Peyer's patch (tissue), 4 donors: ENCODE measurements at places on chromosomes 5 and 9. TPM values are rescaled to one million over a fixed set of nuclear protein-coding genes. Genes with fewer than 3 reads are reported as not detected.

- H3K27ac ChIP-seq = no peak overlapping the region
- H3K4me3 ChIP-seq = no peak overlapping the region
- no peaks in the 10 kb centered on the region for H3K4me1 ChIP-seq
- H3K36me3 ChIP-seq = no peaks in the 10 kb centered on the region
- no peaks in the 10 kb centered on the region for H3K27me3 ChIP-seq
- DNase-seq = no peak
These were observed 6.4 kb downstream of the TLX3 start for GRCh38 chr5:171315386-171315891.

GRCh38 chr9:33446946-33447798, at the start of gene AQP3:
AQP3 (minus strand) TSS chr9:33447593; CDS start chr9:33447530, 63 bp downstream.
- H3K4me1 ChIP-seq = peaks cover 16% of the 10 kb centered on the region
- no peaks in the 10 kb centered on the region for H3K36me3 ChIP-seq
- peak; percentile 90 for DNase-seq

DNA sequence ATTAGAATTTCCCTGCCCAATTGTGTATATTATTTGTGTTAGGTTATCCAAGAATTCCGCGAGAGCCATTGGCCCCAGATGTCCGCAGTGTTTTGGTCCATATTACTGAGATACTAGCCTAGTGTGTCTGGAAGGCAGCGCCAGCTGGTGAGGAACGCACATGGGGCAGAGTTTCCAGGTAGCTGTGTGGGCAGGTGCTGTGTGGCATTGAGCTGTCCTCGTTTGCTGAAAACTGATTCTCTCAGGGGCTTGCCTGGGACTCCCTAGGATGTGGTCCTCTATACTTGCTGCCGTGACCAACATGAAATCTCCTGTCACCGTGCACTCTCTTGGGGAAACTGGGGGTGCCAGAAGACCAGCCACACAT, 288.7 kb downstream of the FANCC start:
- peak overlapping the region; percentile 14 for H3K27ac ChIP-seq
- no peaks in the 10 kb centered on the region for H3K27me3 ChIP-seq
- no peaks in the 10 kb centered on the region for H3K36me3 ChIP-seq

Gene ITK
- total RNA-seq = 7.0 TPM
